Activated CD4-positive, alpha-beta T cell treated with anti-CD3 and anti-CD28 coated beads, Interleukin-2, amount 10 ng/mL, durations not matched to agents 7 days and 5 days (primary cell): ENCODE measurements at places on chromosomes 1 and 21. TPM values are rescaled to one million over a fixed set of nuclear protein-coding genes. Genes with fewer than 3 reads are reported as not detected.

Gene STX12
- 28.7 TPM for total RNA-seq

Gene C1orf210
- not detected for total RNA-seq

Gene ABCG1
- total RNA-seq, result 10.2 TPM

GRCh38 chr1:152817309-152817708, 5.5 kb downstream of the LCE1B start:
- no peaks in the 10 kb centered on the region for H3K4me1 ChIP-seq
- no peak overlapping the region for H3K27ac ChIP-seq

Gene U2AF1
- total RNA-seq, result 88.5 TPM

Gene LACTBL1
- total RNA-seq, result not detected

GRCh38 chr1:191546803-191547202, 611.5 kb upstream of the RGS18 start:
- no peaks in the 10 kb centered on the region for H3K4me1 ChIP-seq
- DNase-seq, result no peak
- no peaks in the 10 kb centered on the region for H3K27me3 ChIP-seq
- H3K4me3 ChIP-seq, result no peak overlapping the region
- H3K27ac ChIP-seq, result no peak overlapping the region

DNA sequence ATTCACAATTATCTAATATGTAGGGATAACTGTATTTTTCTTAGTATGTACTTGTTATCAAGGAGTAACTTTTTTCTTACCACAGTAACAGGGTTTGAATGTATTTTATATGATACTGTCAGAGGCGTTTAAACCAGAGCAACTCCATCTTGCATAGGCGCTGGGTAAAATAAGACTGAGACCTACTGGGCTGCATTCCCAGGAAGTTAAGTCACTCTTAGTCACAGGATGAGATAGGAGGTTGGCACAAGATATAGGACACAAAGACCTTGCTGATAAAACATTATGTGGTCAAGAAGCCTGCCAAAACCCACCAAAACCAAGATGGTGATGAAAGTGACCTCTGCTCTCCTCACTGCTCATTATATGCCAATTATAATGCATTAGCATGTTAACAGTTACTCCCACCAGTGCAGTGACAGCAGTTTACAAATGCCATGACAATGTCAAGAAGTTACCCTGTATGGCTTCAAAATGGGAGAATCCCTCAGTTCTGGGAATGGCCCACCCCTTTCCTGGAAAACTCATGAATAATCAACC, 64.8 kb downstream of the RPE65 start:
- H3K27me3 ChIP-seq, result no peaks in the 10 kb centered on the region
- no peaks in the 10 kb centered on the region for H3K36me3 ChIP-seq
- H3K4me1 ChIP-seq, result no peaks in the 10 kb centered on the region
- H3K4me3 ChIP-seq, result no peak overlapping the region
- no peak for DNase-seq
- no peak overlapping the region for H3K27ac ChIP-seq

- H3K36me3 ChIP-seq, result no peaks in the 10 kb centered on the region
- H3K4me3 ChIP-seq, result no peak overlapping the region
- H3K27ac ChIP-seq, result no peak overlapping the region
- peaks cover 6% of the 10 kb centered on the region for H3K4me1 ChIP-seq
- no peak for DNase-seq
Measured at GRCh38 chr1:212518188-212519054, 85.7 kb downstream of the NENF start.

Gene PWP2
- 24.2 TPM for total RNA-seq

Gene LAD1
- not detected for total RNA-seq

DNA sequence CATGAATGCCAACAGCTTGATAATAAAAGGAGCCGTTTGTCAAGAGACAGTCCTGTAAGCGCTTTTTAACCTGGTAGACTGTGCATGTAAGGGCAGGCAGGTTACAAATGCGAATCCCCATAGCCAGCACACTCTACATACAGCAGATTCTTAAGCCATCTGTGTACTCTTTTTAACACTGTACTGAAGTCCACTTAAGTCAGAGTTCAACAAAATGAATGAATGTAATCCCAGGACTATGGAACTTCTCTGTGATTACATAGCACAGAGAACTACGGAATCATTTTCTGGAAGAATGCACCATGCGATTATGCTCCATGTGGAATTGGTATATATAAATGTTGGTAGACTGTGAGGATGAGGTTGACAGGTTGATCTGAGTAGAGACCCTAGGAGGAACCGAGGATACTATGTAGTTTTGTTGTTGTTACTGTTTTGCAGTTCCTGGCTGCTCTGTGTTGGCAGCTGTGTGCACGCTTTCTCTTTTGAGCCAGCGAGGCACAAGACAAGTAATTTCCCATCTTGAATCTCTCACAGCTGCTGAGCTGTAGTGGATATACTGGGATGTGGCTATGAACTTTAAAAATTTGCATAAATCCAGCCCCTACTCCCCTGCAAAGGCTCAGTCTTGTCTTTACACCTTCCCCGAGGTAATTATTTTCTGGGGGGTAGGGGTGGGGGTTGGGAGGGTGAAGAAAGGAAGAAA, 21.9 kb downstream of the LRRC8D start:
- peaks cover 28% of the 10 kb centered on the region for H3K36me3 ChIP-seq
- H3K27me3 ChIP-seq, result no peaks in the 10 kb centered on the region
- H3K4me3 ChIP-seq, result peak overlapping the region; percentile 90
- DNase-seq, result no peak
- peaks cover 50% of the 10 kb centered on the region for H3K4me1 ChIP-seq

- H3K4me3 ChIP-seq, result no peak overlapping the region
- H3K27ac ChIP-seq, result no peak overlapping the region
- H3K36me3 ChIP-seq, result no peaks in the 10 kb centered on the region
- no peak for DNase-seq
- H3K27me3 ChIP-seq, result peaks cover 1% of the 10 kb centered on the region
- H3K4me1 ChIP-seq, result no peaks in the 10 kb centered on the region
Measured at GRCh38 chr1:62926681-62927252, 142.8 kb downstream of the ATG4C start.

- peak overlapping the region; percentile 89 for H3K27ac ChIP-seq
- no peaks in the 10 kb centered on the region for H3K27me3 ChIP-seq
- H3K4me1 ChIP-seq, result peaks cover 89% of the 10 kb centered on the region
- peaks cover 21% of the 10 kb centered on the region for H3K36me3 ChIP-seq
Measured at GRCh38 chr21:44925378-44925755, 4.7 kb upstream of the ITGB2 start.

GRCh38 chr1:201274616-201275252, 8.6 kb upstream of the PKP1 start:
- no peaks in the 10 kb centered on the region for H3K36me3 ChIP-seq
- H3K4me3 ChIP-seq, result no peak overlapping the region
- H3K27me3 ChIP-seq, result peaks cover 4% of the 10 kb centered on the region
- no peaks in the 10 kb centered on the region for H3K4me1 ChIP-seq

Gene WDR3
- total RNA-seq, result 23.7 TPM

DNA sequence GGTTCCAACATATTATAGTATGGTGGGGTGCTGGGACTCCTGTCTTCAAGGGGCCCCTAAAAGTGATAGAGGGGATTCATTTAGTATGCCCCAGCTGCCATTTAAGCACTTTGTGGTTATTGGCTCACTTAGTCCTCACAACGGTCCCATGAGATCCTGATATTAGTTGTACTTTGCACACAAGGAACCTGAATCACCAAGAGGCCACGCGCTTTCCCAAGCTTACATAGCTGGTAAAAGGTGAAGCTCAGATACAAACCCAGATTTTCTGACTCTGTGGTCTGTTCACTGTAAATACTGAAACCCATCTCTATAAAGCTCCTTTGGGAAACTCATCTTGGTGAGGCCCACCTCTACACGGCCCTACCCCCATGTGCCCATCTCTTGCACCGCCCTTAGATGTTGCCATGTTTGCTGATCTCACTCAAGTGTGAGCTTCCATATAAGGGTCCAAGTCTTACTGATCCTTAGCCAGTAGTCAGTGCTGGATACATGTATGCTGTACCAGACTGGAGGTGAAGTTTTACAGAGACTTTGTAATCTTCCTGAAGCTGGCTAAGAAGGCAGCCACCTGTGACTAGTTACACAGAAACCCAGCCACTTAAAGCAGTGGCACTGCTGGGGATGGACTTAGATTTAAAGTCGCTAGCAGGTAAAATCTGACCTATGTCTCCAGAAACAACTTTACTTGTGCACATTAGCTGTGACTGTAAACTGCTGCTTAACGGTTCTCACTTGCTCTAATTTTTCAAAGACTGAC, 124.4 kb upstream of the HOOK1 start:
- H3K36me3 ChIP-seq, result no peaks in the 10 kb centered on the region
- no peak overlapping the region for H3K4me3 ChIP-seq
- H3K27ac ChIP-seq, result no peak overlapping the region
- no peaks in the 10 kb centered on the region for H3K27me3 ChIP-seq
